Ovary (tissue), 10 donors: ENCODE measurements at places on chromosomes 6 and 20.
A peak's percentile ranks its signal among the peaks of the same experiment; 100 is the strongest.

DNA sequence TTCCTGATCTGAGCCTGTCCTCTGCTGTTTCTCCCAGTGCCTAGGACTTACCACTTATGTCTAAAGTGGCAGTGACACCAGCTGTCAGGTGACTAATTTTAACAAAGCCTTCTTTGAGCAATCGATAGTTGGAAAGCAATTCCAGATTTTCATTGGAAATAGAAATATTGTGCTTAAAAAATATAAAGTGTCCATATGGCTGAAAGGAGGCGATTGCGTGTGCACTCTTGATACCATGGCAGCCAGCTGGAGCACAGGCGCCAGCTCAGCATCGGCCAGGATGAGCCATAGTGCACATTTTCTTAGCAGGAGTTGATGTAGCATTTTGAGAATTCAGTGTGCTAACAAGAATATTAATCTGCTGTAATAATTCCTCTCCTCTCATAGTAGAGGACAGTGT lies 70.0 kb downstream of the LRRC1 start:
- DNase-seq = no peak

DNA sequence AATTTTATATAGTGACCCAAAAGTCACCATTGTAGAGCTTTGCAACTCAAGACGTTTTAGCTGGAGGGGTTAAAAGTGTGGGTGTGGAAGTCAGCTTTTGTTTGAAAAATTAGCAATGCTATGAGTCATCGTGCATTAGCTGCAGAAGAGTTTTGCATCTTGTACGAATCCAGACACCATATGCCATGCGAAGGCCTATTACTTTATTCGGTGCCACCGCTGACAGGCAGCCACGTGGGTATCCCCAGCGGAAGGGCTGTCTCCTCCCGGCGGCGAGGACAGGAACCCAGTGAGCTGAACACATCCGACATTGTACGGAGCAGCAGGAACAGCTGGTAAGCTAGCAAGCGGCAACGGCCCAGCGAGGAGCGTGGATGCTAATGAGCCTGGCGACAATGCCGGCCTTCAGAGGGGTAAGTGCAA lies 84.4 kb downstream of the INSM1 start:
- peak; percentile 27 for DNase-seq

GRCh38 chr6:10586302-10586701 lies 65.2 kb downstream of the GCNT2 start:
- DNase-seq = no peak

GRCh38 chr6:40666530-40666929 lies 79.4 kb upstream of the LRFN2 start:
- no peak for DNase-seq

DNA sequence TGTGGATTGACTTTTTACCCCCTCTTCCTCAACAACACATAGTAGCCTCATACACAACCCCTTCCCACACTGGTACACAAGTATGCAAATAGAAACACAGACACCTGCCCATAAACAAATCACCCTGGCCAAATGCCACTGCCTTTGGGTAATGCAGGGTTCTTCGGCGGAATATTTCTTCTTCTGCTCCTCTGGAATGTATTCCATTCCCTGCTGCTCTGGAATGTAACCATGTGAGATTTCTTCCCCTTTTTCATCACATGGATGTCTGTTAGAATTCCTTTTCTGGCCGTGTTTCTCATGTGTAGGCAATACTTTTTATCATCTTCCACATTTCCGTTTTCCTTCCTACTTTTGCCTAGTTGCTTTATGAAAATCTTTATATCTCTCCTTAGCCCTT lies 76.1 kb upstream of the TPD52L1 start:
- no peak for DNase-seq

DNA sequence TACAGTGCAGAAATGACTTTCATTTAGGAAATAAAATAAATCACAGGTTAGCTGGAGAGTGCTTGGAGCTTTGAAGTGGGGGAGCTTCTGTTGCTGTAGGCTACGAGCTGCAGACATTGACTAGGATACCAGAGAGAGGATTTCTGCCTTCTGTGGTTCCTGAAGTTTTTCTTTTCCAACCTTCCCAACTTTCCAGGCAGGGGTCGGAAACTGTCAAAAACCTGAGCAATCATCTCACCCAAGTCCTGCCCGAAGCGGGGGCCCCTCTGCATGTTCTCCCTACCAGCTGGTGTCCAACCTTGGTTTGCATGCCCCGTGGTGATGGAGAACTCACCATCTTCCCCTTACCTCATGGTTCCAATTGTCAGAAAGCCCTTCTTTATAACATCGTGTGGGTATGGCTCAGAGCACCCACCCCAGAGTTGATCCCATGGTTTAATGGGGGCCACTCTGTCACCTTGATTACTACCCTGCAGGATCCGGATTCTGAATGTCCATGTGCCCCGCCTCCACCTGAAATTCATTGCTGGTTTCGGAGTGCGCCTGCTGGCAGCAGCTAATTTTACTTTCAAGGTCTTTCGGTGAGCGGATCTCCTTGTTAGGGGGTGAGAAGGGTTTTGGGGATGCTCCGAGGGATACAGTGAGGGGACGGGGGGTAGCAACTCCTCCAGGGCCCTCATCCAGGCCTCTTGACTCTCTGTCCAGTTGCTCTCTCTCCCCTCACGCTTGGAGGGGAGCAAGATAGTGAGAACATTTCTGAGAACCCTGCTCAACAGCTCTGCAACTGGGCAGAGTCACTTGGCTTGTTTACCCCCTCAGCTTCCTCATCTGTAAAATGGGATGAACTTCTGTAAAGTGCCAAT lies 5.1 kb downstream of the BPIFB2 start:
- DNase-seq = no peak

GRCh38 chr20:15555913-15556312 lies 1017.3 kb downstream of the KIF16B start:
- no peak for DNase-seq

DNA sequence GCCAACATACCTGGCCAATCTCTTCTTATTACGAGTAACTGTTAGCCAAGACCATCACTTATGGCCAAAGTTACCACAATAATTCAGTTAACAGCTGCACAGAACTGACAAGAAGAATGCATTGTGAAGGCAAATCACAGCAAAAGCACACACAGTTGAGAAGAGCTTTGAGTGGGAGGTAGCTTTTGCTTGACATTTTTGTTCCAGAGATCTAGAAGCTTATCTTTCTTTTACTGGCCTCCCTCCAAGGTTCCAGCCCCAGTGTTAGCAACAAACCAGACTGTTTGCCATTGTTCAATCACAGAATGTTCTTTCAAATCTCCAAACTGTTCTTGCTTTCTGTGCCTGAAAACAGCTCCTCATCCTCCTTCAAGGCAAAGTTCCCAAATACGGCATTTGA lies 35.9 kb upstream of the IRAK1BP1 start:
- DNase-seq = peak; percentile 20

DNA sequence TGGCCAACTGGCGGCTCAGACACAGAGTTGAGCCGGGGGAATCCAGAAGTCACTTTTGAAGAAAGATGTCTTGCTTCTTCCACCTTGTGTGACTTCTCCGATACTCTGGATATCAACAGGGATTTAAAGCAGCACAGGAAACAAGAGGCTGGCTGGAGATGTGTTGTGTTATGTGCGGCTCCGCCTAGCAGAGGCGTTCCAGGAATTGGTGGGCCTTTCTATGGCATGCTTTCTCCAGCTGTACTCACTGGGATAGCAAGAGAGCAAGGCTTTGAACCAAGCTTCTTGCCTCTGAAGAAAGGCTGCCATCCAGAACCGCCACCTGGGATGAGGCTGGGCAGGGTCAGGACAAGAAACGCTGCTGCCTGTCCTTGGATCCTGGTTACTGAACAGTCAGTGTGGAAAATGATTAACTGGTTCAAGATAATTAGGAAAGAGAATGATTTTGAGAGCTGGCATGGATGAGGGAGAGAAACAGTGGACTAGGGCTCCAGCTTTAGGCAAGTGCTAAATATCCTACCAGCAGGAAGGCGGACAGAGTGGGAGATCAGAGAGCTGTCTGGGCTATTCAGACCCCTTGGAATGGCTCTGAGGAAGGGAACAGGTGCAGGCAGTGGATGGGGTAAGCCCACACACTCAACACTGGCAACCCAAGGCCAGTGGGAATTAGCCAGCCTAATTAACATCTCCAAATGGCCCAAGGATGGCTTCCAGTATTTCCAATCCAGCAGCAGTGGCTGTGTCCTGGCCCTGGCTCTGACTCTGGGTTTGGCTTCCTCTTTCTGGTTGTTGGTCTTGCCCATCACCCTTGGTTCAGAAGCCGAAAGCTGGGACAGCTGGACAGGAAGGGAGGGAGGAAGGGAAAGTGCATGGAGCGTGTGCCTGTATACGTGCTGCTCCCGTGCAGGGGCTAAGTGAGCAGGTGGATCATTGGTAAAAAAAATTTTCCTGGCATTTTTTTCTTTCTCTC lies 31.9 kb downstream of the INSM1 start:
- DNase-seq = no peak
